ENCODE measurements at places on chromosomes 6 and 20.
A peak's percentile ranks its signal among the peaks of the same experiment; 100 is the strongest.

- DNase-seq, result no peak
These were observed 756 bp downstream of the MOXD1 start for GRCh38 chr6:132400555-132400882.

- DNase-seq, result no peak
These were observed 5.9 kb downstream of the MRPS10 start for GRCh38 chr6:42211726-42212125.

GRCh38 chr6:105875974-105876640 is 210.0 kb upstream of the PRDM1 start:
- DNase-seq, result no peak

- DNase-seq, result no peak
These were observed 859 bp upstream of the KIF25 start for GRCh38 chr6:167996424-167997199.

GRCh38 chr20:23215344-23215995 is 129.3 kb upstream of the CD93 start:
- no peak for DNase-seq

DNA sequence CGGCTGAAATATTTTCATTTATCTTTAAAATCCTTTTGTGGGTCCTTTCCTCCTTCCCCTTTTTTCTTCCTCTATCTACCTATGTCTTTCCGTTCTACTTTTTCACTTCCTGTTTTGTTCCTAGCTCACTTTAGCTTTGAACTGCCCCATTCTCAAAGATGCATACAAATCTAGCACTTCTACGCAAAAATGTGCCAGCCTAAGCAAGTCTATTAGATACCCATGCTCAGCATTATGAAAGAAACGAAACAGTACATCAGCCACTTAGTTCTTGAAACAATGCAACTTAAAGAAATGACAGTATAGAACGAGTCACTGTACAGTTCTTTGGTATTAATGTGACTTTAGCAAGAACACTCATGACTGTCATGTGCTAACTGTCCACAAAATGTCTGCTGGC is 47.3 kb upstream of the MARCKS start:
- no peak for DNase-seq

- no peak for DNase-seq
These were observed 14.1 kb upstream of the MAK start for GRCh38 chr6:10852361-10852960.

- no peak for DNase-seq
These were observed 36.2 kb upstream of the HCRTR2 start for GRCh38 chr6:55137929-55138693.

DNA sequence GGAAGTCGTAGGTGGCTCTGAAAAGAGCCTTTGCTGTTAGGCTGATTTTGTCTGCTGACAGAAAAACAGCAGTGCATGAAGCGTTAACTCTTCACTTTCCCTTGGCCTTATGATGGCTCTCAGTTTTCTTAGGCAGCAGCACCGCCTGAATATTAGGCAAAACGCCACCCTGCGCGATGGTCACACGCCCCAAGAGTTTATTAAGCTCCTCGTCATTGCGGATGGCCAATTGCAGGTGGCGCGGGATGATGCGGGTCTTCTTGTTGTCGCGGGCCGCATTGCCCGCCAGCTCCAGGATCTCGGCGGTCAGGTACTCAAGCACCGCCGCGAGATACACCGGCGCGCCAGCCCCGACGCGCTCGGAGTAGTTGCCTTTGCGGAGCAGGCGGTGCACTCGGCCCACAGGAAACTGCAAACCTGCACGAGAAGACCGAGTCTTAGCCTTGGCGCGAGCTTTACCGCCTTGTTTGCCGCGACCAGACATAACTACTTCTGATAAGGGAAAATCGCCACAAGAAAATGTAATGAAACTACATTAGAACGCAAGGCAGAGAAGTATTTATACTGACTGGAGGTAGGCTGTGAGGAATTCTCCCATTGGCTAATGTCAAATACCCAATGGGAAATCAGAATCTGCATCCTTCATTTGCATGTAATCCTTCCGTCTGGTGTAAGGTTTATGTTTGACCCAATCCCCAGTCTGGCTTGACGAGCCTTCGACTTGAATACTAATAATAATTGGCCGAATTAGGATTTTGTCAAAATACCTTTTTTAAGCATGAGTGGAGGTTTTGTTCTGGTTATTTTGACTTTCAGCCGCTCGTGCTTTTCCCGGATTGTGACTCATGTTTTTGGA is 53.9 kb upstream of the HFE start:
- DNase-seq, result peak; percentile 66

DNA sequence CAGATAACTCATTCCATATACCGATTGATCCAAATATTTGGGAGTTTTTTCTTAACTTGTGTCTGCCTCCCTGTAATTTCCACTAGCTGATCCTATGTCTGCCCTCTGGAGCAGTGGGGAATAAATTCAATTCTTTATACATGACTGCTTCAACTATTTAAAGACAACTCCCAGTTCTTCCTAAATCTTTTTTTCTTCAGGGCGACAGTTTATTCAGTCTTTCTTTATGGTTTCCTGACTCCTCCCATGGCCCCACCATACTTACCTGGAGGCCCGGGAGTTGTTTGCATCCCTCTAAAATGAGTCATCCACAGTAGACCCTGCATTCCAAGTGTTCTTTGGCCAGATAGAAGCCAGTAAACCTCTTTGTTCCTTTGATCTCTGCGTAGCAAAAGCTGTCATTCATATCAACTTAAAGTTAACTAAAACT is 73.6 kb downstream of the LCA5 start:
- no peak for DNase-seq

DNA sequence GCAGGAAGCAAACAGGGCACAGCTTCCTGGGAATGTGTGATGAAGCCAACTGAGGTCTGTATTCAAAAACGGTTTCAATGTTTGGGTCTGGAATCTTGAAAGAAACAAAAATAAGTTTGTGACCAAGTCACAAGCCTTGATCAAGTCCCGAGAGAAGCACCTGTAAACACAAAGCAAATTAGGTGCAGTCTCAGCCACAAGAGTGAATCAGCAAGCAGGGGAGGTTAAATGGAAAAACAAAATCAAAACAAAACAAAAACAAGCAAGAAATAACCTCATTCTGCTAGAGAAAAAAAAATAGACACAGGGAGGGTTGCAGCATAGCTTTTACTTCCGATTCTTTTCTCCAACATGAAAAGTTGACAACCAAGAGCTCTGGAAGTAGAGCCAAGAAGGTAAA is 201.7 kb downstream of the CLIC5 start:
- DNase-seq, result no peak

DNA sequence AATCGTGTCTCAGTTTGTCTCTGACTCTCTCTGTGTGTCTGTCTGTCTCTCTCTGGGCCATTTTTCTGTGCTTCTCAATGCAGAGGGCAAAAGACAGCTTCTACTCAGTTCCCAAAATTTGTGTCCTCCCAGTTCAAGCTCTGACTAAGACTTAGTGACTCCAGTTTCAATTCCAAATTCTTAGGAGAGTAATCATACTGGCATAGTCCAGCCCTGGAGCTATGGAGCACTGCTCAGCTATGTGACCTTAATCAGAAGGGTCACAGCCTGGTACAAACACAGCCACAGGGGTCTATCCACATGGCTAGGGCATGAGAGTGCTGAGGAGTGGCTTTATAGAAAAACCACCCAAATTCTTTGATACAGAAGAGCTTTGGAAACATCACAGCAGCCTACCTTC is 91.9 kb downstream of the FOXF2 start:
- no peak for DNase-seq

- DNase-seq, result no peak
These were observed 97.1 kb upstream of the MRPS10 start for GRCh38 chr6:42314571-42315258.

DNA sequence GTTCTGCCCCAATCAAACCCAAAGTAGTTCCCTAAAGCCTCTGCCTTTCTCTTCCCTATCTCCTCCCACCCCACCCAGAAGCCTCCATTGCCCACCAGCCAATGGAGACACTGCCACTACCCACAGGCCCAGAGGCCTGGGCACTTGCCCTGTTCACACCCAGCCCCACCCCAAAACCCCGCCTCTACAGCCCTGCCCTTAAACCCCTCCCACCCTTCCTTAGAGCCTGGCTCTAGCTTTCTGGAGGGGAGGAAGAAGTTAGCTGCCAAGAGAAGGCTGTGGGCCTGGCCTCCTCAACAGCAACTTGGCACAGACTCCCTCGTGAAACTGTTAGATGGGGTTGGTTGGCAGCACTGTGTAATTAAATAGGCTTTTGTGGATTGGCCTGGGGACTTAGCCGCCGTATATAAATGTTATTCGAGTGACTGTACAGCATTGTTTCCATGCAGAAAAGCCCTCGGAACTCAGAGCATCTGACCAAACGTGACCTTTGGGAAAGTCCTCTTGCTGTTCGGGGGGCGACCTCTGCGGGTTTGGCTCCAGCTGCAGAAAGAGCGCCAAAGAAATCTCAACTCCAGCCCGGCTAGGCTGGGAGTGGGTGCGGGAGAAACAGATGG is 31.4 kb downstream of the COL11A2 start:
- DNase-seq, result no peak

GRCh38 chr20:62501801-62502495 is 26.2 kb upstream of the GATA5 start:
- DNase-seq, result peak; percentile 51

DNA sequence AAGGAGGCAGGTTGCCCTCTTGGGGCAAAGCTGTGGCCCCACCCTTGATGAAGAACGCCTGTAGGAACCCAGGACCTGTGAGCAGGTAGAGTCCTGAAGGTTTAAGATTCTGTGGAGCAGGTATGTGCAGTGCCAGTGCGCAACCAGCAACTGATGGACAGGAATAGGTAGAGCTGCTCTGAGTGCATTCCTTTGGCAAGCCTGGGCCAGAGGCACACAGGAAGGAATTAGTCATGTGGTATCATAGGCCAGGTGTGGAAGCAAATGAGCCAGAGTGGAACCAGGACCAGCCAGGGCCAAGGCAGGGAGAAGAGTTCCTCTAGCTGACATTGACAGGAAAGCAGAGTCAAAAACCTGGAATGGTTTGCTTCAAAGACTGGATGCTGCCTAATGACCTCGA is 1.4 kb upstream of the KHDC1 start:
- DNase-seq, result no peak

GRCh38 chr20:13723011-13723410 is 61.7 kb downstream of the ESF1 start:
- DNase-seq, result no peak

DNA sequence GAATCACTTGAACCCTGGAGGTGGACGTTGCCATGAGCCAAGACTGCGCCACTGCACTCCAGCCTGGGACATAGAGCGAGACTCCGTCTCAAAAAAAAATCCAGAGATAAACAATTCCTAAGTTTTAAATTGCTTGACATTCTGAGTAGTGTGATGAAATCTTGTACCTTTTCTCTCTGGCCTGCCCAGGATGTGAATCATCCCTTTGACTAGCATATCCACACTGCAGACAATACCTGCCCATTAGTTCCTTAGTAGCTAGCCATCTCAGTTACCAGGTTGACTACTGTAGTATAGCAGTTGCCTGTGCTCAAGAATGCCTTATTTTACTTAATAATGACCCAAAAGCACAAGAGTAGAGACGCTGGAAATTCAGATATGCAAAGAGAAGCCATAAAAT is 2.8 kb downstream of the ZFP57 start:
- DNase-seq, result no peak

- no peak for DNase-seq
These were observed 462.4 kb upstream of the NRSN1 start for GRCh38 chr6:23663652-23664051.

DNA sequence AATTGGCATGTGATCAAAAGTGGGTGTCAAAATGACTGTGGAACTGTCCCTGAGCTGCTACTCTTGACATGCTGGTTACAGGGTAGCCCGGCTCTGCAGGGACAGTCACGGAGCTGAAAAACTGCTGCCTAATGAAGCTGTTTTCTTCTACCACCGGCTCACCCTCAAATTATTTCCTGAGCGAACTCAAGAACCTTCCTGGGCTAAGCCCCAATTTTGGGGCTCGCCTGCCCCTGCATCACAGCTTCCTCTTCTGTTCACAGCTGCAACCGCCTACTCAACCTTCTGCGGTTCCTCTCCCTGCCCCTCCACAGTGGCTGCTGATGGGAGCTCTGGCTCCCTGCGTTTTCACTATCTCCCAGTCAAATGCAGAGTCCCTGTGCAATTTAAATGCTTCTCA is 110.8 kb upstream of the MLN start:
- no peak for DNase-seq

DNA sequence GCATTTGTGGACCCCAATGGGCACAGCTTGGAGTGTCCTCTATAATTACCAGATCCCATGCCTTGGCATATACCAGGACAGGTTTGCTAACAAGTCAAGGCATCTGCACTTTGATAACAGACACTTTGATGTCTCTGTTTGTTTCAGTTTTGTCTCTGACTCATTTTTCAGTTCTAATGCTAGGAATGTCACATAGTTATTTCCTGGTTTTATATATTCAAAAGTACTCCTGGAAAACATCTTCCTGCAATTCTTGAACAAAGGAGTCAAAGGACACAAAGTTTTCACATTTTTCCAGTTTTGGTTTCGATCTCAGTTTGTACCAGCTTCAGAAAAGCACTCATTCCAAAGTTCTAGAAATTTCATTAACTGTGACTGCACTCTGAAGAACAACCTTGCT is 188.1 kb downstream of the FOXC1 start:
- DNase-seq, result no peak

GRCh38 chr20:57707849-57708693 is 1.7 kb downstream of the PMEPA1 start:
- DNase-seq, result no peak

DNA sequence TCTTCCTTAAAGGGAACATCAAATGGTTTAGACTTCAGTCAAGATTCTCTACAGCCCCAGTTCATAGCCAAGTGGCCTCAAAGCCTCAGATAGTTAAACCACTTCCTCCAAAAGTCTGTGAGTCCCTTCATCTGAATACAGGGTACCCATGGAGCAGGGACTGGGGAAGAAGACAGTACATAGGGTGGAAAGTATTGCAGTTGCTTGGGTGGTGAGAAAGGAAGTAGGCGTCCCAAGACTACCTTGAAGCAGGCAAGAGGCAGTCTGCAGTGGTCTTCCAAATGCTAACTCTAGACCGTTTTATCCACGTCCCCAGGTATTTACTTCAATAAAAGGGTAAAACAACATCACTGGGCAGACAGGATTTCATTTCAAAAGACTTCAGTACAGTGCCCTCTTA is 2.0 kb downstream of the FYN start:
- no peak for DNase-seq

- DNase-seq, result no peak
These were observed 43.1 kb upstream of the ZNF831 start for GRCh38 chr20:59120491-59120890.

- DNase-seq, result no peak
These were observed 158.6 kb downstream of the GJA1 start for GRCh38 chr6:121594053-121594452.

GRCh38 chr20:63080811-63081210 is 74.0 kb upstream of the BHLHE23 start:
- DNase-seq, result no peak

DNA sequence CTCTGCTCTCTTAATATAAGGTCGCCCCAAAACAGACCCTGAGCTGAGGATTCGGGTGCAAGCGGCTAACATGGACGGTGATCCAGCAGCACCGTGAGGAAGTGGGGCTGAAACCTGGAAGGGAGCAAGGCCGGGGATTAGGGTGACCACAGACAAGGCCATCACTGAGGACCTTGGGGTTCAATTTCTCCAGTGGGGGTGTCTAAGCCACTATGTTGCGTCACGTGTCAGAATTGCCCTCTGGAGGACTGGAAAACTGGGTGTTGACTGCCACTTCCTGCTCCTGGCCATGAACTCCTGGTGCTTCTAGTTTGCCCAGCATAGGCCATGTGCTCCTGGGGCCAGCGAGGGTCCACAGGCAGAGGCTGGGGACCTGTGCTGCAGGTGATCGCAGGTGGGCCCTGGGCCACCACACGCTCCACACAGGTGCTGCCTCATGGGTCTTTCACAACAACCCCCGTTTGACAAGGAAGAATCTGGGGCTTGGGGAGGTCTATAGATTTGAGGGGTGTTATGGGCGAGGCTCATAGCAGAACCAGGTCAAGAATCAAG is 101.9 kb downstream of the CDH26 start:
- DNase-seq, result no peak

Measured in stimulated activated CD8-positive, alpha-beta memory T cell treated with anti-CD3 and anti-CD28 coated beads, Interleukin-2, amount 100 ng/mL, for 48 hours (primary cell).